ENCODE measurements at places on chromosomes 2 and 18.

DNA sequence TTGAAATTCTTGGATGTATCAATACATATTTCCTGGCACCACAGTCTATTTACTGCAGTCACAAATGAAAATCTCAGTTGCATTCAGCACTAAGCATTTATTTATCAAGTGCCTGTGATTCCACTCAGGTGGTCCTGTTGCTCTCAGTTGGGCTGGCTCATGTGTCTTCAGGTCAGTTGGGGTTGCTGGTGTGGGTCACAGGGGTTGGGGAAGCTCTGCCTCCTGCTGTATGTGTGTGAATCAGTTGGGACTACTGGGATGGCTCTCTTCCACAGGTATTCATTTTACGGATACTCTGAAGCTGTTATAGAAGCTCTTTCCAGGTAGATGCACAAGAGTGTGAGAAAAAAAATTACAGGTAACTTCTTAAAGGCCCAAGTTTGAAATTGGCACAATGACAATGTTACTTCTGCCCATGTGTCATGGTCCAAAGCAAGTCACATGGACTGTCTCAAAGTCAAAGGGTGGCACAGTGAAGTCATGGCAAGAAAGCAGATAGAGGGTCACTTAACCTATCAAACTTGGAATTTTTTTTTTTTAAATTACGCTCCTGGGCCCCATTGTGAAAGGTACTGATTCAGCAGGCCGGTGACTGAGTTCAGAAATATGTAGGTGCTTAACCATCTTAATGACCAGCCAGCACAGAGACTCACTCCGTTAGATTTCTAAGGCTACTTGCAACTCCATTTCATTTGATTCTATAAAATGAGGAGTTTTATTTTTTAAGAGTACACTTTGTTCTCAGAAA lies 249.2 kb upstream of the GCFC2 start:
- DNase-seq: no peak

DNA sequence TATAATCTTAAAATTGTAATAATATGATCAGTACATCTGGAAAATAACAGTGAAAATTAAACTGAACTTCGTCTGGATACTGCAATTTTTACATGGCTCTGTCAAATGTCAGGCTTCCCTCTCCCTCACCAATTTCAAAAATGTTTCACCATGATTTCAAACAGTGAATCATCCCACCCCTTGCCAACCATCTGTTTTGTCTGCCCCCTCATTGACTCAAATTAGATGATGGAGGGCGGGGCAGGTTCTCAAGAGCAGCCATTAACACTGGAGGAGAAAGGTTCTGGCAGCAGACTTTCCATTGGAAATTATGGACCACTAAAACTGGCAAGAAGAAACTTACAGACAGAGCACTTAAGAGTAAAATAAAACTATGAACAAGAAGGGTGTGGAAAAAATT lies 1195.7 kb upstream of the ZEB2 start:
- DNase-seq: no peak

DNA sequence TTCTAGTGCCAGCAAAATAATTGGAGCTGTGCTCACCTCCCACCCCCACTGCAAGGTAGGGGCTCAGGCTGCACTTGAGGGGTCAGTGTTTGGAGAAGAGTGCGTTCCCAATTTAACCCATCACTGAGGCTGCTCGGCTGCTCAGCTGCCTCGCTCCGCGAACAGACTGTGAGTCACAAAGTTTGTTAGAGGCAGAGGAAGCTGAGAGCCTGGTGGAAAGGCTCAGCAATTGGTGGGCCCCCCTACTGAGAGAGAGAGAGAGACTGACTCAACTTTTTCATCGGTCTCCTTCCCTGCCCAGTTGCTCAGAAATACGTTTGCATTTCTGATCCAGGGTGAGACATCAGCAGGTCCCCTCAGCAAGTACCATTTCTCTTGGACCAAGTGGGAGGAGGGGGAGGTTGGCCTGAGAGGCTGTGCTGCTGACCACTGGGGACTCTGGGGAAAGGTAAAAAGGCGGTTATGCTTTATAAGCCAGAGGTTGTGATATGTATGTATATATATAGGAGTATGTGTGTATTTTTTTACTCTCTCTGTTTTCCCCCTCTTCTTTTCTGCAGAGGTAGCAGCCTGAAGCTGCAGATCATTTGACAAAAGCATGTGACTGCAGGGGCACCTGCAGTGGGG lies 1.5 kb downstream of the EFR3B start:
- DNase-seq: peak; percentile 20

GRCh38 chr18:32301361-32301760 lies 111.5 kb downstream of the MEP1B start:
- DNase-seq: no peak

GRCh38 chr2:159902722-159903121 lies 104.7 kb upstream of the CD302 start:
- DNase-seq: no peak

DNA sequence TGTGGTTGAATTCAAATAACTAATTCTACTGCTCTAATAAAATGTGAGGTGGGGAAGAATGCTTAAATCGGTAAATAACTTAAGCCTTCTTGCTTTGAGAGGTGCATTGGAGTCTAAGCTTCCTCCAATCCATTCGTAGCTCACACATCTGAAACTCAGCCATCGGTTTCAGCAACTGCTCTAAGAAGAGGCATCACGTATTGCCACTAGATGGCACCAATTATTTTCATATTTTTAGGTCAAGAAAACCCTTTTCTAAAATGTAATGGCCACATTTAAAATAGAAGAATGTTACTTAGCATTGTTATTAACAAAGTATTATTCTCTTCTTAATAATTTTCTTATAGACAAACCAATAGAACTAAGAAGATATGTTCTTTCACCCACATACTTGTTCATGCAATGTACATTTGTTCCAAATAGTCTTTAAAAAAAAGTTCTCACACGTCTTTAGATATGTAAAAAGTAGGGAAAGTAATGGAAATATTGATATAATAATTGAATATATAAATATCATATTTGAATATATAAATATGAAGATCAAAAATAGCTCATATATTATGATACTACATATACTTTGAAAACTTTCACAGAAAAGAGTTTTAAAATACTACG lies 229.8 kb downstream of the CCDC178 start:
- DNase-seq: no peak

- no peak for DNase-seq
These were observed 35.9 kb downstream of the CCDC102B start for GRCh38 chr18:68833756-68834155.

DNA sequence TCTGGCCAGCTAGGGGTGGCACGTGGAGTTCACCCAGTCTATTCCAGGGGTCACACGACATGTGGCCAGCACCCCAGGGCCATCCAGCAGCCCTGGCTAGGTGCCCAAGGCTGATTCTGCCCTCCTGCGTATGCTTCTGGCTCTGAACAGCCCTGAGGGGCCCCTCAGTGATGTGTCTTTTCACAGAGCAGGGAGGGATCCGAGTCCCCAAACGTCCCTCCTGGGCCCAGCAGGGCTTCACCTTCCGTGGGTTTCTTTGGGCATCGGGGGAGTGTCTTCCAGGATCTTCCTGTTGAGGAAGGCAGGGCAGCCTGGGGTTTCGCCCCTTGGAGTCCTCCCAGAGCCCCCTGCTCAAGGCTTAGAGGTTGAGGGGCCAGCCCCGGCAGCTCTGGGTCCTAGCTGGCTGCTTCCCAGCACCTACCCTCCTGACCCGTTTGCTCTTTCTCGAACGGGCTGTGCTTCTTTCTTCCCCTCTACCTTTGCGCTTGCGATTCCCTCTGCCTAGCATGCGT lies 165.9 kb downstream of the DYSF start:
- DNase-seq: no peak

- DNase-seq: no peak
These were observed 19.9 kb downstream of the SNORC start for GRCh38 chr2:232889876-232890401.

DNA sequence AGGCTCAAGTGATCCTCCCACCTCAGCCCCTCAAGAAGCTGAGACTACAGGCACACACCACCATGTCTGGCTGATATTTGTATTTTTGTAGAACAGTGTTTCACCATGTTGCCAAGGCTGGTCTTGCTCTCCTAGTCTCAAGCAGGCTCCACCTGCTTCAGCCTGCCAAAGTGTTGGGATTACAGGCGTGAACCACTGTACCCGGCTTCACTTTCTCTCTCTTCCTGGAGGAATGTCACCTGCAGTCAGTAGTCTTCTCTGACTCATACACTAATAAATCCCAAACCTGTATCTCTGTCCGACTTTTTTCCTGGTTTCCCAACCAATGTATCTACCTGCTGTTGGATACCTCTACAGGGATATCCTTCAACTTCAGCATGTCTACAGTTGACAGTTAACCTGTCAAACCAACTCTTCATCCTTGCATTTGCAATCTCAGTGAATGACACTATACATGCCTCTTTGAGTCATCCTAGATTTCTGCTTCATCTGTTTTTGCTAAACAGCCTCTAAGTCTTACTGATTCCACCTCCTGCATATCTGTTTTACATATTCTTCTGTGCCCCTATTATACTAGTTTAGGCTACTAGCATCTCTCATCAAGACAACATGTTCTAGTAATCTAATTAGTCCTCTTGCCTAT lies 54.5 kb downstream of the RBBP8 start:
- no peak for DNase-seq

DNA sequence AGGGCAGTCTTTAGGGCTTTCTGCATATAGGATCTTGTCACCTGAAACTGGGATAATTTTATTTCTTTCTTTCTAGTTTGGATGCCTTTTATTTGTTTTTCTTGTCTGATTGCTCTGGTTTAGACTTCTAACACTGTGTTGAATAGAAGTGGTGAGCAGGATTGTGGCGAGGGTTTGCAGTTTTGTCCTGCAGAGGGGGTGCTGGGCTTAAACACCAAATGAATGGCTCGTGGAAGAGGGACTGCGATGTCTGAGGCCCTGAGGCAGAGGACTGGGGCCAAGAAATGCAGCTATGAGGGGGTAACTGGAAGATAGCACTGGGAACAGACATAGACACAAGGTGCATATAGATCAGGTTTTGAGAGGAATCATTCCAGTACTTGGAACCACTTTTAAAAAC lies 20.5 kb downstream of the UBE2F start:
- DNase-seq: no peak

DNA sequence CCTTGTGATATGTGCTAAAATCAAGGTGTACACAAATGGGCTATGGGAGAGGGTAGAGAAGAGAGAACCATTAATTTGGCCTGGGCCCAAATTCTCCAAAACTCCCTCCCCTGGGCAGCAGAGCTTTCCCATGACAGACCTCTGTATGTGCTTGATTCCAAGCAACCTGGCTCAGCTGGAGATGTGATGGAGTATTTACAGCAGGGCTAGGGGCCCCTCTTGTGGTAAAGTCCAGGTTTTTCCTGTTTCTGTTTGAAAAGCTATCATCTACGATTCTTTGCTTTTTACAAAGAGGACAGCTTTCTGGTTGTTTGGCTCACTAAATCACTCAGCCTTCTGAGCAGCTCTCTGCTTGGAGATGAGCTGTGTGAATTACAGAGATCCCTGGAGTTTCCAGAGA lies 40.3 kb downstream of the KCNS3 start:
- no peak for DNase-seq

- DNase-seq: no peak
These were observed 29.4 kb upstream of the RAB1A start for GRCh38 chr2:65159261-65159660.

DNA sequence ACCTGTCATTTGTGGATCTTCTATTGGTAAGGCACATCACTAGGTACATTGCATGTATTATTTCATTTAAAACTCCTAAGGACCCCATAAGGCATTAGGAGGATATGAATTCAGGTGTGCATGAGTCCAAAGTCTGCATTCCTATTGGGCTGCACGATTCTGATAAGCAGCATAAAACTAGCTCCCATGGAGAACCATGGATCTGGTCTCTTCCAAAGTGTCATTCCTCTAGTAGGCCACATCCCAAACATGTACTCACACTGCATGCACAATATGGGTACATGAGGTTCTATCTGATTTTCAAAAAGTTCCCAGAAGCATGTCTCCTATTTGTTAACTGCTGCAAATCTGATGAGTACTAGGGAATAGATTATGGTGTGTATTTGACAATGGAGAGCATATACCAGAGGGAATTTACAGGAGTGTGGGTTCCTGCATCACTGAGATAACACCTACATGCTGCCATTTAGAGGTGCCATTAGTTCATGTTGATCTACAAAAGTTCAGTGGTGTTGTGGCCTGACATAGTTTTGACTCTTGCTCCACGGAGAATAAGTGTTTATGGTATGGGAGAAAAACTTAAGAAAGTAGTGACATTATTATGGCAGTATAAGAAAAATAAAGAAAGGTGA lies 11.3 kb downstream of the CYTIP start:
- no peak for DNase-seq

DNA sequence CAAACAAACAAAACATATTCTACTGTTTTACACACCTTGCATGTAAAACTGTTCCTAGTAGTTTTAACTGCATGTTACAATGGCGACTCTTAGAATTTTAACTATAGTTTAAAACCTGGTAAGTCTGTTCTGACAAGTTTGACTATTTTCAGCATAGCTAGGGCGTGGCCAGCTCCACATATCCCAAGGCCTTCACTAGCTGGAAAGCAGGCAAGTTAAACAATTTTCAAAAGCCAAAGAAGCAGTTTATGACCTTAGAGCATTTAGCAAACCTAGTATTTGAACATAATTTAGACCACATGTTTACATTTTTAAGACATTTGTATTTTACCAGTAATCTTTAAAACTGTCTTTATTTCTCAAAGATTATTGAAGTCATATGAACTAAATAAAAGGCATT lies 402.8 kb upstream of the SYT4 start:
- no peak for DNase-seq

DNA sequence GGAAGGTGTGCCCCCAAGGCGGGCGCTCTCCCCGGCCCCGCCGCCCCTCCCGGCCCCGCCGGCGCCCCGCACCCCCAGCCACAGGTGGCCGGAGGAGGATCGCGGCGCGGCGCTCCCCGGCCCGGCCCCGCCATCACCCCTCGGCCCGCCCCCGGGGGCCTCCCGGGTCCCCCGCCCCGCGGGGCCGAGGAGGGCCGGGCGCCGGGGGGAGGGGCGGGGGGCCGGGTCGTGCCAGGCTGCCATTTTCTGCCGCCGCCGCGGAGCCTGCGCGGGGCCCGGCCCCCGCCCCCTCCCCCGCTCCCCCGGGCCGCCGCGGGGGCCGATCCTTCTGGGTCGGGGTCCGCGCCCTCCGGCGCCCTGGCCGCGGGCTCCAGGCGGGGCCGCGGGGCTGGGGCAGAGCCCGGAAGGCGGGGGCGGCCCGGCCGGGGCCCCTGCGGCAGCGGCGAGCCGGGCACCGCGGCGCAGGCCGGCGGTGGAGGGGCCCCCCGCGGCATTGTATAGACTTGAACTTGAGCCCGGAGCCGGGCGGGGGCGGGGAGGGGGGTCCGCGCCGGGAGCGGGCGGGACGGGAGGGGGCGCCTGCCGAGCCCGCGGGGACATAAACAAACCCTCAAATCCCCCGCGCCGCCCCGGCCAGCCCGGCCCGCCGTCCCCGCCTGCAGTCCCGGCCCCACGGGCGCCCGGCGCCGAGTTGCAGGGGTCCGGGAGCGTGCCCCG lies 556 bp downstream of the DNMT3A start:
- peak; percentile 48 for DNase-seq

Measured in stimulated activated CD4-positive, alpha-beta T cell treated with anti-CD3 and anti-CD28 coated beads, Interleukin-1b, Interleukin-23, amount 100 ng/mL, for 4 hours (primary cell).